ENCODE measurements at places on chromosomes 5 and 9.

DNA sequence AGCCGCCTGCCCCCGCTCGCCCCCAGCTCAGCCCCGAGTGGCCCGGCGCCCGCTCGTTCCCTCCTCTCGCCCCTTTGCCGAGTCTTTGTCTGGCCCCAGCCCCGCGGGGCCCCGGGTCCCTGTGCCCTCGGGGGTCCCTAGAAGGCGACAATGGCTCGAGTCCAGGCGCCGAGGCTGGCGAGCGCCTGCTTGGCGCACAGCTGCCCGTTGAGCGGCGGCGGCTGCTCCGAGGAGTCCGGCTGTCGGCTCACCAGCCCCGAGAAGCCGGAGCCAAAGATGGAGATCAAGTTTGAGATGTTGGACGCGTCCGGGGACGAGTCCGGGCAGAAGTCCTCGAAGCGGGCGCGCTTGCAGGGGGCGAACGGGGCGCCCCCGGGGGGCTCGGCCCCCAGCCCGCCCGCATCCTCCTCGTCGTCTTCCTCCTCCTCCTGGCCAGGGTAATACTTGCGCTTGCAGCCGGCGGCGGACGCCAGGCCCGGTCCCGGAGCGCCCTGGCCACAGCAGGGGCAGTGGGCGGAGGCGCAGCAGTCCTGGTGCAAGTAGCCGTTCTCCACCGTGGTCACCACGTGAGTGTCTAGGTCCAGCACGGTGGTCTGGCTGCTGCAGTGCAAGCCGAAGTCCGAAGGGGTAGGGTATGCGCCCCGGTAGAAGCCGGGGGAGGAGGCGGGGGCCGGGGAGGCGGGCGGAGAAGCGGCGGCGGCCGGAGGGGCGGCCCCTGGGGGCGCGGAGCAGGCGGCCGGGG lies 1.2 kb downstream of the IER5L start:
- DNase-seq, result peak; percentile 41

DNA sequence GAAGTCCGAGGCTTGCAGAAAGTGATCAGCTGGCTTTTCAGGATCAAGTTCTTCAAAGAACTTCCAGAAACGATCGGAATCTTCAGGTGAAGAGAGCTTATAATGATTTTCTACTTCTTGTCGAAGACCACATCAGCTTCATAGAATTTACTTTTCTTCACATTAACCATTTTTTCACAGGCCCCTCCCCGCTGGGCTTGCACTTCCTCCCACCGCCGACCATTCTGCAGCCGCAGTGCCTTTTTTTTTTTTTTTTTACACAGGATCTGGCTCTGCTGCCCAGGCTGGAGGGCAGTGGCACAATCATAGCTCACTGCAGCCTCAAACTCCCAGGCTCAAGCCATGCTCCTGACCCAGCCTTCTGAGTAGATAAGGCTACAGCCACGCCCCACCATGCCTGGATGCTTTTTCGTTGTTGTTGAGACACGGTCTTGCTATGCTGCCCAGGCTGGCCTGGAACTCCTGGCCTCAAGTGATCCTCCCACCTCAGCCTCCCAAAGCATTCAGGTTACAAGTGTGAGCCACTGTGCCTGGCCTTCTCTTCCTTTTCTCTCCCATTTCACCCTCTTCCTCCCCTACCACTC lies 15.3 kb upstream of the RNF130 start:
- DNase-seq, result no peak

- DNase-seq, result no peak
Observed at GRCh38 chr5:37984300-37984699, 144.5 kb upstream of the GDNF start.

DNA sequence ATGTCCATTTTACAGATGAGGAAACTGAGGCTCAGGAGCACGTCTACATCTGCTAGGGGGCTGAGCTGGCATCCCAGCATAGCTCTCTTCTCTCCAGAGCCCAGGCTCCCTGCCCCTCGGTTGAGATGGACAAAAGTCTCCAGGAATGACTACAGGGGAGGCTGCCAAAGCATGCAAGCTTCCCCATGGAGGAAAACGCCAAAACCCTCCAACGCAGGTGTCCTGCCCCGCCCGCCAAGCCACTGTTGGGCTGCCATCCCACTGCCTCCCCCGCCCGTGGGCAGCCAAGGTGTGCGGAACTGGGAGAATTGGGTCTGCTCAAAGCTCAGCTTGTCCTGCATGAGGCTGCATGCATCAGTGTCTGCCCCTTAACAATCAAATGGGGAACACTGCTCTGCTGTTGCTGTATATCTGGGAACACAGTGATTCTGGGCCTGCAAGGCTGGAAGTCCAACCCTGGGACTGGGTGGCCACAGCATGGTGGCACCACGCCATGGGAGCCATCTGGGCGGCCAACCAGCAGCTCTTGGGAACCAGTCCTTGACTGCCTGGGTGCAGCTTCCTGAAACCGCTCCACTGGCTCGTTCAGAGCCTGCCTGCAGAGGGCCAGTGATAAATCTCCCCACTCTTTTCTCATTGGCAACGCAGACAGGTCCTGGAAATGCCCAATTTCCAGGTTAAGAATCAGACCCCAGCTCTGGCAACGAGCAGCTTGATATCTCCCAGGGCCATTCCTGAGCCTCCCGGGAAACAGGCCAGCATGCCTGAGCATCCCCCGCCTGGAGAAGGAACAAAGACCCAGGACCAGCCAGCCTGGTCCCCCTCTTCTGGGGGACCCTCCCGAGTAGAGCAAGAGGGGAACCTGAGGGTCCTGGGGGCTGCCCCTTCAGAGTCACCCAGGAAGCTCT lies 3.5 kb downstream of the RALGDS start:
- peak; percentile 49 for DNase-seq

DNA sequence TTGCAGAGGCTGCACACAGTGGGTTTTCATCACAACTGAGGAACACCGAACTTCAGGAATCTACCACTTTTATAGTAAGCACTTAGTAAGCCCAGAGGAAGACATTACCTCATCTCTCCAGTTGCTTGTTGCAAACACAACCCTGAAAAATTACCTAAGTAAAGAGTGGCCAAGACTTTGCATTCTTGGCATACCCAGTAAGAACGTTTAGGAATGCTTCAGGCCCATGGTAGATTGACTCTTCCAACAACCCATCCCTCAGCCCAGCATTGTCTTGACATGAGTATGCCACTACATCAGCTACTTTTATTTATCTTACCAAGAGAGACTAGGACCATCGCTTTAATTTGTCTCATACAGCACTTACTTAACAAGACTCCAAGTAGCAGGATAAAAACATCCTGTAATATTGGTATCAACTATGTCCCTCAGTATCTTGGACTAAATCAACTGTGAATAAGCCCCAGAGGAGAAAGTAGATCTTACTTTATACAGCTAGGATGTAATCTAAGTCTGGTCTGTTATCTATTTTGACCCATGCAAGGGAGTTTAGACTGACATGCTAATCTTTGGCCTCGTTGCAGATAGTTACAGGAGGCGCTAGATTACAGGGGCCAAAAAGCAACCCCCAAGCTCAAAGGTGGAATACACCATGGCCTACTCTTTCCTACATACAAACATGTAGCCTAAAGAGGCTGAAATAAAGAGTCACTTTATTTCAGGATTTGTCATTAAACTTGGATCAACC lies 114.9 kb downstream of the INVS start:
- DNase-seq, result peak; percentile 46

DNA sequence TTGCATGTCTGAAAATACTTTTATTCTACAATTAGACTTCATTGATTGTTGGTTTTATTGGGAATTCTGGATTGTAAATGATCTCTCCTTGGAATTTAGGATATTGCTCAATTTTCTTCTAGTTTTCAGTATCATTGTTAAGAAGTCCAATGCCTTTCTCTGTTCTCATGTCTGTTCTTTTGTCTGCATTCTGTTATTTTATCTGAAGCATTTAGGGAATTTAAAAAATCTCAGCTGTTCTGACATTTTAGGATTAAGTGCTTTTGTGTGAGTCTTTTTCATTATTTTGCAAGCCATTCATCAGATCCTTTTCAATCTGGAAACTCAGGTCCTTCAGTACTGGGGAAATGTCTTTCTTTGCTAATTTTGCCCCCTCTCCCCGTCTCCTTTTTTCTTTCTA lies 4.4 kb upstream of the FER start:
- DNase-seq, result peak; percentile 81

DNA sequence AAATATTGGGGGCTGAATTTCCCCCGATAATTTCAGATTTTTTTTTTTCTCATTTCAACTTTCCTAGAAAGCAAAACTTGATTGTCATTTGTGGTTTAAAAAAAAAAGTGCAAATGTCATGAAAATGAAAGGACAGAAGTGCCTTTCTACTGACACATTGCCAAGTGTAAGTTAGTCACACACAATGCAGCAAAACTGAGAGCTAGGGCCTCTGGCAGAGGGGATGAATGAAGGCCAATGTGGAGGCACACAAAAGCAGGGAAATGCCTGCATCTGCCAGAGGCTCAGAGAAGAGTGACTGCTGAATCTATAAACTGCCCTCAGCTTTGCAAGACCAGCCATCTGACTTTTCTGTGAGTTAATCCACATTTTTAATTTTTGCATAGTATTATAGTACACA lies 6.8 kb upstream of the IFNA5 start:
- DNase-seq, result no peak

DNA sequence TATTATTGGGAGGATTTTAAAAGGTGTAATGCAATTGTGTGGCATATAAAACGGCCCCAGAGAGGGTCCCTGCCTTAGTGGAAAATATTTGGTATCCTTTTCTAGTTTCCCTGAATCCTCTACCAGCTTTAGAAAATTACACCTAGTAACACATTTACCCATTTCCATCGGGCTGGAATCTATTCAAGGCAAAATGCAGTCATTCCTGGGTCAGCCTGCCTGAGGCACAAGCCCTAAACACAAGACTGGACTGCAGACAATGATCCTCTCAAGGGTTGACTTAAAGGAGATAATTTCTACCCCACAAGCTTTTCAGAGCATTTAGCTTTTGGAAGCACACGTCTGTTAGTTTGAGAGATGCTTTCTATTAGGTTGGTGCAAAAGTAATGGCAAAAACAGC lies 124.4 kb upstream of the ADAMTSL1 start:
- DNase-seq, result no peak

GRCh38 chr5:17127743-17128231 lies 89.6 kb upstream of the BASP1 start:
- peak; percentile 86 for DNase-seq

DNA sequence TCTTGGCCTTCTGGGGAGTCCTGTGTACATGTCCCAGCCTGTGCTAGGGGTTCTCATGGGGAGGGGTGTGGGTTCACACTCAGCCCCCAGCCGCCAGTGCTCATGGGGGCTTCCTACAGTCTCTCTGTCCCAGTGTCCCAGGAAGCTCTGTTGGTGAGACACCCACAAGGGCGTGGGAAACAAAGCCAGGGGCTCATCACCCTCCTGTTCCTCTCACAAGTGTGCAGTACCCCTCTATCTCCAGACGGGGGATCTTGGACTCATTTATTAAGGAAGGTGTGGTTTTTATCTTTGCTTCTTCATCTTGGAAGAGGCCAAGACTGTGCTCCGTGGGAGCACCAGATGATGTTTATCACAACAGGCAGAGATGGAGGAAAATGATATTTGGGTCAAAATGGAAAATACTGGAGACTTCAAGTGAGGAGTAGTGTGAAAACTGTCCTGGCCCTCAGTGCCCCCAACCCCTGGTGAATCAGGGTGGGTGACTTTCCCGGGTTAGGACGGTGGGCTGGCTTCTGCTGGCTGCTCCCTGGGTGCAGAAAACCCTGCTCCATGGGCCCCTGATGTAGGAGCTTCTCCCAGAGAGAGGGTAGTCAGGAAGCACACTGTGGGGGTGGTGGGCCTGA lies 15.2 kb downstream of the TMEM171 start:
- peak; percentile 28 for DNase-seq

GRCh38 chr9:35489313-35490154 lies at the start of gene RUSC2:
Gene RUSC2 (plus strand): TSS chr9:35490111. CDS start chr9:35546522, 56,411 bp downstream.
- peak; percentile 89 for DNase-seq

DNA sequence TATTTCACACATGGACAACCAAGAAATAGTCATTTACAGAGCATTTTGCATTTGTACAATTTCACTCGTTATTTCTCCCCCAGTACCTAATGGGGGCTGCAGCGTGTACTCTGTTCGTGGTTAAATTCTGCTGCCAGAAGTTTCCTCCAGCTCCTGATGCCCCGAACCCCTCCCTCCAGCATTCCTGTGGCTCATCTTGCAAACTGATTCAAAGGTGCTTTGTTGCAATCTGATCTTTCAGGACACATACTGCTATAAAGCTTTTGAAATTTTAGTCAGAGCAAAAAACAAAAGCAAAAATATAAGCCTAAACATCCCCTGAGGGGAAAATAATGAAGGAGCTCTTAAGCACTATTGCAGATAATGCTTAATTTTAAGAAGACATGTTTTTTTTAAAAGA lies 27.7 kb downstream of the UBLCP1 start:
- DNase-seq, result no peak

DNA sequence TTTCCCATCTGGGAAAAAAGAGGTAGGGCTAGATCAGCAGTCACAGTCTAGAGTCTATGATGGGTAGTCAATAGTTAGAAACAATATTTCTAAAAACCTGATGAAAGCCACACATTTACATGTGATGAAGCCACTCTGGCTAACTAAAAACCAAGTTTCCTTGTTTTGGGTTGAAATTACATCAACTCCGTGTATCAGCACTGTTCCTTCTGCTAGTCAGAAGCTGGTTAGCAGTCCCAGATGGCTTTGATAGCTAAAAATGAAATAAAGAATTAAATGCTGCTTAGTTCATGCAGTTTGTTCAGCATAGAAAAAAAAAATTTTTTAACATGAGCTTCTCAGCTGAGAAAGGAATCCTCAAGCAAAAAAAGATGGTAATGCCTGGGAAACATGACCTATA lies 136.7 kb downstream of the FAM114A2 start:
- DNase-seq, result peak; percentile 24

DNA sequence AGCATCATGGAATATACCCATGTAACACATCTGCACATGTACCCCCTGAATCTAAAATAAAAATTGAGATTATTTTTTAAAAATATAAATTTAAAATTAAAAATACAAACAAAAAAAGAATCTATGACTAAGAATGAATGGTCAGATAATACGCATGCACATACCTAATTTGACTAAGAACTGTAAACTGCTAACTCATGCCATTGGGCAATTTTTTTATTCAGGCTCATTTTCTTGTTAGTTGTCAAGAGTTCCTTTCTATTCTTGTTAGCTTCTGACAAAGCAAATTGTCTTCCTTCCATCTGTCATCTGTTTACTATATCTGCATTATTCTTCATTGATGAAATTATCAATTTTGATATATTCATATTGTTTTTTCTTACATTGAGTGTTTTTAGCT lies 69.5 kb upstream of the HAND1 start:
- no peak for DNase-seq

GRCh38 chr5:15794052-15794985 lies 294.3 kb downstream of the FBXL7 start:
- DNase-seq, result peak; percentile 57
